ENCODE measurements at places on chromosomes 7 and 10. TPM values are rescaled to one million over a fixed set of nuclear protein-coding genes. Genes with fewer than 3 reads are reported as not detected.

Gene ATXN7L1
- 3.2 TPM for polyA plus RNA-seq

Gene FGL2
- 0.47 TPM for polyA plus RNA-seq

DNA sequence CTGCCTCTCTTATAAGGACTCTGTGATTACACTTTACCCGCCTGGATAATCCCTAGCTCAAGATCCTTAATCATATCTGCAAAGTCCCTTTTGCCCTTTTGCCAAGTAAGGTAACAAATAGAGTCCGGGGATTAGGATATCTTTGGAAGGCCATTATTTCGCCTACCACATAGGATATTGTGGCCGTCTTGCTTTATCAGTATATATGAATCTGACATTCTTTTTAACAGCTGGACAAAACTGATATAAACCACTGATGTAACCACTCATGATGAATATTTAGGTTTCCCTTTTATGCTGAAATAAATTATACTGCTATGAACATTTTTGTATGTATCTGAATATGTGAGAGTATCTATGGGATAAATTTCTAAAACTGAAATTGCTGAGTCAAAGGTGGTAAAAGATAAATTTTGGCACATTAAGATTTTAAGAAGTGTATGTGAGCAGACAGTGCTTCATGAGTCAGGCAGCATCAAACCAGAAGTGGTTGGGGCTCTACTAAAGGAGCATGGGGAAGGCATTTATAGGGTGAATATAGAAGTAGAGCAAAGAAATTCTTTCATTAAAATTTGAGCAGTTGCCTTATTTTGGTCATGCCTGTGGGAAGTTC is 44.7 kb downstream of the AVL9 start:
- peaks cover 6% of the 10 kb centered on the region for H3K36me3 ChIP-seq
- H3K4me3 ChIP-seq, result no peak overlapping the region
- H3K27ac ChIP-seq, result no peak overlapping the region

DNA sequence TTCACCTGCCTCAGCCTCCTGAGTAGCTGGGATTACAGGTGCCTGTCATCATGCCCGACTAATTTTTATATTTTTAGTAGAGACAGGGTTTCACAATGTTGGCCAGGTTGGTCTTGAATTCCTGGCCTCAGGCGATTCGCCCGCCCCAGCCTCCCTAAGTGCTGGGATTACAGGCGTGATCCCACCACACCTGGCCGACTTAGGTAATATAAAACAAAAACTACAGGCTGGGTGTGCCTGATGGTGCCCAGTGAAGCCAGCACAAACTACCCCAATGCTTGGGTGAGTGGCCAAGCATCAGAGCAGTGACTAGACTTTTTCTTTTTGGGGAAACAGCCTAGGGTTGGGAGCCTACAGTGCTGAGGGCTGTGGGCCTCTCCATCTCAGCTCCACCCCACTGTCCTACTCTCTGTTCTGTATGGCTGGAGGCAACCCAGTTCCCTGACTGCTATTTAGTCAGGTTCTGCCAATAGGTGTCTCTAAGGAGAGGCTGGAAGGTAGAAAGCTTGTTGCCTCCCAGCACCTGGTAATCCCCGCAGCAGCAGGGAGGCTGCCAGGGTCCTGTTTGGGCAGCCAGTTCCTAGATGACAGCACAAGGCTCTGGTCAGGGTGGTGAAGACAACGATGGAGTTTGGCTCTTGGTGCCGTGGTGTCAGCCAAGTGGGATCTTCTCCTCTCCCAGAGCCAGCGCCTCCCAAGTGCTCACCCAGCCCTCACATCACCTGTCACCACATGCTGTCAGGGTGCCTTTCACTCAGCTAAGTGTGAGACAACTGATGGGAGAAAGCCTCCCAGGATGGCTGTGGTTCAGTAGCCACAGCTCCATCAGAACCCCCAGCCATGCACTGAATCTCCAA is 10.4 kb upstream of the NACAD start:
- DNase-seq, result no peak
- no peak overlapping the region for H3K4me3 ChIP-seq
- H3K4me1 ChIP-seq, result no peaks in the 10 kb centered on the region

DNA sequence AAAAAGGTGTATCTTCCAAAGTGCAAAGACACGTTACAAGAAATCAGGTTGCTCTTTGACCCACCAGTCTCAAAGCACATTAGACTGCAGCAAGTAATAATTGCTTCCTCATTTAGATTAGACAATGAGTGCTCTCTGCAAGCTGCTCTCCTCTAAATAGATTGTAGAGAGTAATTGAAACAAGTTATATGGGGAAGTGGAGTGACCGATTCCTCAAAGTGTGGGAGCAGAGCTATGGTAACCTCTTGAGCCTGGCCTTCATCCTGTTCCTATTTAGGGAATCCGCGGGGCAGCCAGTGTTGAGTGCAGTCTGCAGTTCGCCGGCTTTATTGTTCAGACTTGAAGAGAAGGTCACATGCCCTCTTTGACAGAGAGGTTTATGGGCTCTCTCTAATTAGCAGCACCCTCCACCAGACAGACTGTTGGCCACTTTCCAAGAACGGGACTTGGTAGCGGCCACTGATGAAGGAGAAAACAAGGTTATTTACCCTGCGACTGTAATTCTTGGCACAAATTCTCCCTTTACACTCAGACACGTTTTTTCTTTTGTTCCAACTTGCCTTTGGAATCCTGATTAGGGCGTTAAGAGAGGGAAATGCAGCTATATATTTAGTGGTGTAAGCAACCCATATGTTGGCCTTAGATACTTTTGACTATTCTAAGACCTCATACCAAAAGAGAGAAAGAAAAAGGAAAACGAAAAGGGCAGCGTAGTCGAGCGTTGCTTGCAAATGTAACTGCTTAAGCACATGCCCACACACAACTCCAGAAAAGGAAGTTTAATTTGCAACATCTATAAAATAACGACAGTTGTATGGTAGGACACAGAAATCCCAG is 107.5 kb downstream of the REEP3 start:
- no peak for DNase-seq
- H3K27me3 ChIP-seq, result no peaks in the 10 kb centered on the region
- H3K4me3 ChIP-seq, result peak overlapping the region; percentile 30
- H3K4me1 ChIP-seq, result 0 out of 2 replicates have a peak, but pooled peaks cover 3% of the 10 kb centered on the region
- H3K27ac ChIP-seq, result peak overlapping the region; percentile 88

- DNase-seq, result no peak
- no peaks in the 10 kb centered on the region for H3K4me1 ChIP-seq
- H3K27me3 ChIP-seq, result no peaks in the 10 kb centered on the region
- H3K36me3 ChIP-seq, result no peaks in the 10 kb centered on the region
- no peak overlapping the region for H3K4me3 ChIP-seq
These were observed 502.8 kb downstream of the GLRX3 start for GRCh38 chr10:130638991-130639390.

- no peak overlapping the region for H3K4me3 ChIP-seq
- H3K4me1 ChIP-seq, result no peaks in the 10 kb centered on the region
- DNase-seq, result no peak
- peaks cover 43% of the 10 kb centered on the region for H3K36me3 ChIP-seq
These were observed 29.4 kb downstream of the CTBP2 start for GRCh38 chr10:125130916-125131315.

GRCh38 chr7:50217821-50218281 is 86.7 kb upstream of the IKZF1 start:
- H3K4me1 ChIP-seq, result no peaks in the 10 kb centered on the region
- no peaks in the 10 kb centered on the region for H3K27me3 ChIP-seq
- H3K27ac ChIP-seq, result no peak overlapping the region

GRCh38 chr7:77855371-77856083 is 57.0 kb downstream of the PHTF2 start:
- no peak overlapping the region for H3K4me3 ChIP-seq
- H3K36me3 ChIP-seq, result peaks cover 5% of the 10 kb centered on the region
- H3K27ac ChIP-seq, result no peak overlapping the region

Gene CCT6A
- 133 TPM for polyA plus RNA-seq

DNA sequence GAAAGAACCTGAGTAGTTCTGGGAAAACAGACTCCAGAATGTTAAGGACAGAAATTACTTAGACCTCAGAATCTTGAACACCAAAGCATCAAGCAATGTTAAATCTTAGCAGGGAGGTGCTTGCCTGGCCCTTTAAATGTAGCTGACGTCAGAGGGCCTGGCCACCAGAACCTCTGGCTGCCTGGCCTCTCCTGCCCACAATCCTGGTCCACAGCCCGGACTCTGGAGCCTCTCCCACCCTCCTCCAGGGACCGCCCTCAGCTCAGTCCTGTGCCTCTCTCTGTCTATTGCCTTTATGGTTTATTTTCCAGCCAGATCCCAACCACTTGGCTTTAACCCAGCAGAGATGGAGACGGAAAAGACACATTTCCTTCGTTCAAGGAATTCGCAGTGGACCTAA is 42.2 kb upstream of the EGR2 start:
- H3K27me3 ChIP-seq, result peaks cover 7% of the 10 kb centered on the region
- peak; percentile 3 for DNase-seq
- H3K36me3 ChIP-seq, result no peaks in the 10 kb centered on the region
- H3K27ac ChIP-seq, result no peak overlapping the region
- no peak overlapping the region for H3K4me3 ChIP-seq
- H3K4me1 ChIP-seq, result no peaks in the 10 kb centered on the region
